Fibroblast of gingiva (primary cell): ENCODE measurements at places on chromosomes 1 and 21.

DNA sequence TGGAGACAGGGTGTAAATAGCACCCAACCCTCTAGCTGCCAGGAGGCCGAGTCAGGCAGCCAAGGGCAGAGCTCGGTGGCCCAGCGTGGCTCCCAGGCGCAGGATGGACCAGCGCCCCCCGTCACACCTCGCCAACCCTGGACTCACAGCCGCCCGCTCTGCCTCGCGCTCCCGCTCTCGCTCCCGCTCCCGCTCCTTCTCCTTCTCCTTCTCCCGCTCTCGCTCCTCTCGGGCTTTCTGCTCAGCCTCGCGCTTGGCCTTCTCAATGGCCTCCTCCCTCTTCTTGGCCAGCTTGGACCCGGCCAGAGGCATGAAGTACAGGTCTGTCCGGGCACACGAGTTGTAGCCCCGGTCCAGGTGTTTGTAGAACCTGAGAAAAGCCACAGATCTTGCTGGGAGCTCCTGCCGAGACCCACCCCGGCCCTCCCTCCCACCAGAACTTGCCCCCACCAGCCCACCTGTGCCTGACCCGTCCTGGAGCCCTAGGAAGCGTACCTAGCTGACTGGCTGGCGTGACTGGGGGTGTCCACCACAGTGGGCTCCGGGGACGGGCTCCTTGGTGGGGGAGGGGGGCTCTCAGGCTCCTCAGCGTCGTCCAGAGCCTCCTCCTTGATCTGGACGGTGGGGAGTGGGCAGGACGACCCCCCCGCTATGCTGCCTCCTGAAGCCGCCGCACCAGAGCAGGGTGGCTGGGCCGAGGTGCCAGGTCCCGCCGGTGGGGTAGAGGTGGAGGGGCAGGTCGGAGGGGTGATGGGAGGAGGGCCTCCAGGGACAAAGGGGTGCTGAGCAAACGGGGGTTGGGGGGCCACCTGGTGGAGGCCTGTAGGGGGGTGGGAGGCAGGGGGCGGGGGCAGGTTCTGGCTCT, 41.9 kb downstream of the SLC45A1 start:
- DNase-seq = no peak

DNA sequence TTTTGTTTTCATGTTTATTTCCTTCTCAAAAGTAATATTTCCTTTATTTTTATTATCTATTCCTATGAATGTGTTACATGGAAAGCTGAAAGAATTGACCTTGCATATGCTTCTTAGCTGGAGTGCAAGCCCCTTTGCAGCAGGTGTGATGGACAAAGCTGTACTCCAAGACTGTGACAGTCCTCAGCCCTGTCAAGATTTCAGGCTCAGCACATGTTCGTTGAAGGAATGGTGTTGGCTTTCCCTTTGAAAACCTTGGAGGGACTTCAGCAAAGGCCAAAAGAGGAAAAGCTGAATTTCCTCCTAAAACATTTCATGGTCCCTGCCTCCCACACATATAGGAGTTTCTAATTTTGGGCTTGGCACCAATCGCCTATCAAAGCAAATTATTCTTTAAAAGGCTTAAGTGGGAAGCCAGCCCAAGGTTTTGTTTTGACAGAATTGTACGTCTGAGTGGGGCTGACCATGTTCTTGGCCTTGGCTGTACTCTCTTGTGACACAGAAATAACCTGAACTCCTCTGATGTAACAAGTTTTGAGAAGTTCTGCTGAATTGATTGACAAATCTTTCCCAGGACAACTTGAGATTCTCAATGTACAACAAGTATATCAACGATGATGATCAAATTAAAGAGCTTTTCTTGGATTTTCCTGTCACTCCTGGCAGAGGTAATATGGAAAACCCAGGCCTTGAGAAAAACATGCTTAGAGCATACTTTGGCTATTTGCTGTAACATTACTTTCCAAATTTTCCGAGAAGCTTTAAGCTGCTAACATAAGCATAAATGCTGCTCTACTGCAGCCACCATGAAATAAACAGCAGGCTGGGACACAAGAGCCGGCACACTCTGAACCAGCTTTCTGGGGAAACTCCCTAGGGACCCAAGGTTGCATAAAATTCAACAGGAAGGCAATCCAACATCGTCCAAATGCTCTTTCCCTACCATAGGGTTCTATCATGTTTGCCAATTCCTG, 135.7 kb upstream of the ZNF648 start:
- DNase-seq = peak; percentile 97

DNA sequence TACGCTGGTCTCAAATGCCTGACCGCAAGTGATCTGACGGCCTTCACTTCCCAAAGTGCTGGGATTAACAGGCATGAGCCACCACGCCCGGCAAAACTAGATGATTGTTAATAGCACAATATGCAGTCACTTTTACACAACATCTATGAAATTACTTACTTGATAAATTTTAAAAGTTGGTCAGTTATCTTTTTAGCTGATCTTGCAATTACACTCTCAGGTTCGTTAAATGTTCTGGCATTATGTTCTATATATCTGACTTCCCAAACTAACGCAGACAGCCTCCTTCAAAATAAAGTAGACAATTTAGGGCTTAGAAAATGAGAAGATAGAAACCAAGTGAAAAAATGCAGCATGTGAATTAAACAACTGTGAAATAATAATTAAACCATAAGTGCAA, 31.8 kb upstream of the PSMG1 start:
- no peak for DNase-seq

GRCh38 chr1:248872752-248873408, 14.0 kb upstream of the ZNF692 start:
- peak; percentile 45 for DNase-seq

DNA sequence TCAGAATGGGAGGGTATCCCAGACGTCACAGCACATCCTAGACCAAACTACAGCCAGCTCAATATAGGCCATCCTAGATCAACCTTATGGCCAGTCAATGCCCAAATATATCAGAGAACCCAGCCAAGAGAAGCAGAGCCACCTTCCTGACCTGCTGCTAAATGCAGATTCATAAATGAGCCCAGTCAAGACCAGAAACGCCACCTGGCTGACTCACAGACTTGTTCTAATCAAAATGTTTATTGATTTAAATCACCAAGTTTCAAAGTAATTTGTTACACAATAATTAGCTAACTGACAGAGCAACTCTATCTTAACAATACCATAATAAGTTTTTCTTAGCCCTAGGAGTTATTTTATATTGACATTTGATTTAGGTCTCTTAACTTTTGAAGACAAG, 28.6 kb downstream of the ZNF644 start:
- DNase-seq = no peak

GRCh38 chr1:99177465-99177864, 86.8 kb upstream of the PLPPR4 start:
- DNase-seq = no peak

GRCh38 chr1:209493559-209493958, 90.0 kb upstream of the CAMK1G start:
- DNase-seq = no peak

DNA sequence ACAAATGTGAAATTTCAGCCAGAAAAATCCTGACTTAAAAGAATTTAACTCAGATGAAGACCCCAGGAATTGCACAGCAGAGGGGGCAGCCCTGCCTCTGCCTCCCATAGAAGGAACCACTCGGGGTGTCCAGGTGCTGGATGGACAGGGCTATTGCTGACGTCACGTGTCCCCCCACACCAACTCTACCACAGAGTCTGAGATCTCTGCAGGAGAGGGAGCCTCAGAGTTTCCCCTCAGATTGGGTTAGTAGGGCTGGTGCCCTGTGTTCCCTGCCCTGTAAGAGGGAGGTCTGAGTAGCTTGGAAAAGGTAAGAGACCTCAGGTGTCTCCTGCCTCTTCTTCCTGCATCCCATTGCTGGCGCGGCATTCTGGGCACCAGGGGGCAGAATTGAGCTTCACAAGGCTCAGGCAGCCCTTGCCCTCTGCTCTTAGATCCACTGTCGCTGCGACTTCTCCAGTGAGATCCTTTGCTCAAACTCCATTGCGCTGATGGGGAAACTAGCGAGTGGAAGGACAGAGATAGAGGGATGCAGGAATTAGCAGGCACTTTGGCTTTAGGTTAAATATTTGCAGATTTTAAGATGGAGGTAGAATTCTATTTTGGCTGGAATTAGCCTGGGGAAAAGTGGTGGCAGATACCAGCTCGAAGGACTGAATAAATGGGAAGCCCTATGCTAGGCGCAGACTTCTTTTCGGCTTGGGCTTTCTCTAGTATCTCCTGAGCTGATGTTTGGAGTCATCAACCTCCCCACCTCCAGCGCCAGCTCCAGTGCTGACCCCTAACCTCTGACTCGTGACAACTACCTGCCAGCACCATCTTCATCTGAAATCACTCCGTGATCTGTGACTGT, 42.8 kb upstream of the DMBX1 start:
- DNase-seq = peak; percentile 53

DNA sequence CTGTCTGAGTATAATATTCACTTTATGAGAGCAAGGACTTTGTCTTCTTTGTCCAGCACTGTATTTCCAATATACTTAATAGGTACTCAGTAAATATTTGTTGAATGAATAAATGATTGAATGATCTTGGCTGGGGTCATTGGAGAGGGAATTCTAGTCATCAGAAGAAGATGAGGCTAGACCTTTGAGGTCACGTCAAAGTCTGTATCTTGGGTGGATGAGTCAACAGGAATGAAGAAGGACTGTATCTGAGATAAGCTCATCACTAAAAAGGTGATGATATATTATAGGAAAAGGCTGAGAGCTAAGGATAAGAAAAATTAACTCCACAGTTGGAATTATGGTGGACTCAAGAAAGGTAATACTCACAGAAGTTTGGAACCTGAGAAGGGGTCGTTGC, 125.1 kb upstream of the MAGI3 start:
- no peak for DNase-seq

- DNase-seq = no peak
Measured at GRCh38 chr21:18771845-18772380, 368.3 kb upstream of the TMPRSS15 start.

- no peak for DNase-seq
Measured at GRCh38 chr1:145719230-145720079, at the start of gene CD160. Gene CD160, plus strand, starts transcription at chr1:145719499. Its CDS starts 8,829 bp downstream, at chr1:145728328.

- peak; percentile 29 for DNase-seq
Measured at GRCh38 chr1:8560611-8561544, 243.0 kb downstream of the SLC45A1 start.

GRCh38 chr1:93705892-93706500, 24.4 kb upstream of the BCAR3 start:
- DNase-seq = no peak

- DNase-seq = no peak
Measured at GRCh38 chr1:154809436-154810413, 60.4 kb downstream of the KCNN3 start.

- DNase-seq = no peak
Measured at GRCh38 chr1:23114424-23115079, 54.1 kb downstream of the LUZP1 start.

GRCh38 chr21:45073301-45074047, 906 bp upstream of the ADARB1 start:
- DNase-seq = no peak

GRCh38 chr1:8047686-8048445, 21.8 kb upstream of the ERRFI1 start:
- peak; percentile 78 for DNase-seq

GRCh38 chr21:44348861-44349260, 4.6 kb upstream of the TRPM2 start:
- DNase-seq = no peak

- no peak for DNase-seq
Measured at GRCh38 chr1:179798864-179799516, 55.9 kb downstream of the FAM163A start.

GRCh38 chr1:202961220-202961880, 3.2 kb upstream of the ADIPOR1 start:
- DNase-seq = no peak

DNA sequence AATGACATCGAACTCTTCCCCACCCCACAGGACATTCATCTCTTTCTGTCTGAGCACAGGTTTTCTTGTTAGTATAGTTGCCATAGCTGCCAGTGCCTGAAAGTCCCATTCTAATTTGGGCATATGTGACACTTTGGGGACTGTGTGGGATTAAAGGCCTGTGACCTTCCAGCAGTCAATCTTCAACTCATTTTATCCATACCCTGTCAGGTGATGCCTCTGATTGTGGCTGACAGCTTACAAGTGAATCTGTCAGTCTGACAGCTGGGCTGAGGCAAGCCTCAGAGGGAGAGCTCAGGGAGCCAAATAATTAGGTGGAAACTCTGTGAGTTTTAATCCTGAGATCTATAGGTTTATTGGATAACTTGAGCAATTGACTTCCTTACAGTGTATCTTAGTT, 29.6 kb downstream of the ZCCHC17 start:
- DNase-seq = no peak

DNA sequence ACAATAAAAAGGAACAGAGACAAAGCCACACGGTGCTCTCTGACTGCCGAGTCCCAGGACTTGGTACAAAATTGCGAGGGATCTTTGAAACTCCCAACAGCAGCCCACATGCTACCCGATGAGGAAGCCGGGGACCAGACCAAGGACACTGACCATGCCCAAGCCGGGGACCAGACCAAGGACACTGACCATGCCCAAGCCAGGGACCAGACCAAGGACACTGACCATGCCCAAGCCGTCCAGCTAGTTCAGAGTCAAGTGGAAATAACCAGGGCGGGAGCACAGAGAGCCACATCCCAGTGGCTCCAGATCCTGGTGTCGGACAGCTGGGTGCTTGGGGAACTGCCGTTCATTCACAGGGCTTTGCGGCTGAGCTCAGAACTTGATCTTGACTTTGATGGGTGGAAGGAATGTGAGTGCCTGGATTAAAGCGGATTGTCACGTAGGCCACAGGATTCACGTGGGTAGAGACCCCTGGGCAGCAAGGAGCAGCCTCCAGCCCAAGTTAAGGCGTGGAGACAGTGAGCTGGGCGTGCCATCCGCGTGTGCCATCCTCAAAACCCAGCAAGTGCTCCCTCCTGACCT, 16.5 kb upstream of the TRAPPC10 start:
- DNase-seq = no peak

GRCh38 chr1:108537976-108538375, 21.9 kb upstream of the EEIG2 start:
- DNase-seq = no peak

DNA sequence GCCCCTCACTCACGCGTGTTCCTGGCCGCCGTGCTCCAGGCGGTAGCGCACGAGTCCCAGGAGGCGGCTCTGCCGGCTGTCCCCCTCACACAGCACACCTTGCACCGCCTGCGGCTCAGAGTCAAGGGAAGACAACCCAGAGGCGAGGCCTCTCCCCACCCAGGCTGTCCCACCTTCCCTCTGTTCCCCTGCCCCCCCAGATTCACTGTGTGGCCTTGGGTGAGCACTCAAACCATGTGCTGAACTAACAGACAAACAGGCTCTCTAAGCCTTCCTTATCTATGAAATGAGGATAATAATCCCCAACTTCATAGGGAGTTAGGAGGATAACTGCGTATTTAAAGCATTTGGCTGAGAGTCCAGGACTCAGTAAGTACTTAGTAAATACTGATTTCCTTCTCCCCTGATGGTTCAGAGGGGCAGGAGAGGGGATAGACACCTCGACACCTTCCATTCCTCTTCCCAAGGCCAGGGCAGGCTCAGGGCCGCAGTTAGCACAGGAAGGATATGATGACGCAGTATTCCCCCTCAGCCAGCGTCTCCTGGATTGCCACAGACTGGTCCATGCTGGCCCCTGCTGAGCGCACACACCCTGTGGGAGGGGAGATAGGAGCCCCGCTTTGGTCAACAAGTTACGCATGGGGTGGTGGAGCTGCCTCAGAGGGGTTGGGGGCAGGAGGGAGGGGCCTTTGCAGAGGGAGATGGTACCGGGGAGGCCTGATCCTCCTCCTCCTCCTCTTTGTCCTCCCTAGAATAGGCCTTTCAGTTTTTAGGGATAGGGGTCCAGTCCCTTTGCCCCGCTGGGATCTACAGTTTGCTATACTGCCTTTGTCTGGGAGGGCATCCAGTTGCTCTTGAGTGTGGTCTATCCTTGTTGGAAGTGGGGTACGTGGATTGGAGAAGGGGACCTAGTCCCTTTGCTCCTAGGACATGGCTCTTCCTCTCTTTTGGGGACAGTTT, 830 bp downstream of the INPP5B start:
- DNase-seq = peak; percentile 95

GRCh38 chr1:7420470-7421100, 350.5 kb upstream of the VAMP3 start:
- no peak for DNase-seq
